NCI-H2107 (cell line): ENCODE measurements at places on chromosomes 1 and 21.

DNA sequence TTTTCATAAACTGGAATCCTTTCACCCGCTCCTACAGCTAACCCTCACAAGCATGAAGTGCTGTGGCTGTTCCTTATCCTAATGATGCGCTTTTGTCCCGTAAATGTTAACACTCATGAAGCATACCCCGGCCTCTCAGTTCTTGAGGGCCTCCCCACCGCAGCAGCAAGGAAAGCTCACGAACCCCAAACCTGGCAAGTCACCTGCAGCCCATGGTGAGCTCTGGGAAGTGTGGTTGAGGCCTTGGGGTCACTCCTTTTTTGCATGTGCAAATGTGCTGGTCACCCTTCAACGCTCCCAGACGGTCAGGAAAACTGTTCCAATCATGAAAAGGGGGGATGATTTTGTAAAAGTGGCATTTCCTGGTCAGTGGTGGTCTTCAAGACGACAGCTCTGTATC, 124.6 kb downstream of the PRDM2 start:
- DNase-seq: no peak

DNA sequence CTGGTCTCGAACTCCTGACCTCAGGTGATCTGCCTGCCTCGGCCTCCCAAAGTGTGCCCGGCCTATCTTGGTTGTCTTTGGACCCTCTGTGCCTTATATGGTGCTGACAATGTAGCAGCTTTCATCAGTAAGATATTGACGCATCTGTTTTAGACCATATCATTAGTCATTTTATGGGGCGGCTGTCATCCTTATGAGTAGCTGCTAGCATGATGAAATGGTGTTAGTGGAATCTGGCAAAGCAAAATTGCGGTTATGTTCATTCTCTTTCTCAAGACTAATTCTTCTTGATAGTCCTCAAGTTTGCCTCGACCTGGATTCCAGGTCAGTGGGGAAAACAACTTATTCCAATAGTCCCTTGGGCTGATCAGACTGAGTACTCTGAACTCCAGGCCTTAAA, 199.9 kb downstream of the PRDM2 start:
- DNase-seq: no peak

DNA sequence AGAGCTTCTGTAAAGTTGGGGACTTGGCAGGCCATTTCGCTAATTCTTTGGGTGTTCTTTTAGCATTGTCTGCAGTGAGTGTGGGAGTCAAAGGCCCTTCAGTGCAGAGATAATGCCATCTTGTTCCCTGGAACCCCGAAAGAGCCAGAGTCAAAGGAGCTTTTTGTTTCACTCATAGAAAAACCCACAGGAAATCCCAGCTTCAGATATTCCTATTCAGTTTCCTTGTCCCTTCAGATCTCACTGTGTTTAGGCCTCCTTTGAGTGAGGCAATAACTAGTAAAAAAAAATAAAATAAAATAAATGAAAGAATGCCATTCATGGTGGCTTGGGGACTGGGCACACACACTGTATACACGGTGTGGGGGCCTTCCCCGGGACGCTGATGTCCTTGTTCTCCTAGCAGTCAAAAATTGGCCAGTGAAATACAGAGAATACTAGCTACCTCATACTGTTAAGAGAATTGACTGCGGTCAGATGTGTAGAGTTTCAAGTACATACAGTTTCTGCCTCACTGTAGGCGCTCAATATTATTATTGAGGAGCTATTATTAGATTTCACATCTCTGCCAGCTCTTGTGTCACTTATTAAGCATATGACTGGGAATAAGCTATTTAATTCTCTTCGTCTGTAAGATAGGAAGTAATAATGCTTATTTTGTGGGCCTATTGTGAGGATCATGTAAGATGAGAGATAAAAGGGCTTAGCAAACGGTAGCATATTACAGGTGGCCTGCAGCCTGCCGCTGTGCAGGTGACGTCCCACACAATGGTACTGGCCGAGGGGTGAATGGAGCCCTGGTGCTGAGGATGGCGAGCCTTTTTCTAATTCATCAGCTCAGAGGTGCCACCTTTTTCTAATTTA, 16.7 kb downstream of the DISC1 start:
- DNase-seq: peak; percentile 57

- no peak for DNase-seq
These were observed 45.2 kb downstream of the EDN2 start for GRCh38 chr1:41439234-41439633.

- DNase-seq: no peak
These were observed 32.3 kb downstream of the TBX19 start for GRCh38 chr1:168312718-168313604.

DNA sequence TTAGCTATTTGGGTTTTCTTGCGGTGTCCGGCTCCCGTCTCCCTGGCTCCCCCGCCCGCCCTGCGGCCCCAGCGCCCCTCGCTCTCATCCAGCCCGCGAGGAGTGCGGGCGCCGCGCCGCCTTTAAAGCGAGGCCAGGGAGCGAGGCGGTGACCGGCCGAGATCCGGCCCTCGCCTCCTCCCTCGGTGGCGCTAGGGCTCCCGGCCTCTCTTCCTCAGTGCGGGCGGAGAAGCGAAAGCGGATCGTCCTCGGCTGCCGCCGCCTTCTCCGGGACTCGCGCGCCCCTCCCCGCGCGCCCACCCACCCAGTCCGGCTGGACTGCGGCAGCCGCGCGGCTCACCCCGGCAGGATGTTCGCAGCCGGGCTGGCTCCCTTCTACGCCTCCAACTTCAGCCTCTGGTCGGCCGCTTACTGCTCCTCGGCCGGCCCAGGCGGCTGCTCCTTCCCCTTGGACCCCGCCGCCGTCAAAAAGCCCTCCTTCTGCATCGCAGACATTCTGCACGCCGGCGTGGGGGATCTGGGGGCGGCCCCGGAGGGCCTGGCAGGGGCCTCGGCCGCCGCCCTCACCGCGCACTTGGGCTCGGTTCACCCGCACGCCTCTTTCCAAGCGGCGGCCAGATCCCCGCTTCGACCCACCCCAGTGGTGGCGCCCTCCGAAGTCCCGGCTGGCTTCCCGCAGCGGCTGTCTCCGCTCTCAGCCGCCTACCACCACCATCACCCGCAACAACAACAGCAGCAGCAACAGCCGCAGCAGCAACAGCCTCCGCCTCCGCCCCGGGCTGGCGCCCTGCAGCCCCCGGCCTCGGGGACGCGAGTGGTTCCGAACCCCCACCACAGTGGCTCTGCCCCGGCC, 492 bp downstream of the HLX start:
- peak; percentile 19 for DNase-seq

DNA sequence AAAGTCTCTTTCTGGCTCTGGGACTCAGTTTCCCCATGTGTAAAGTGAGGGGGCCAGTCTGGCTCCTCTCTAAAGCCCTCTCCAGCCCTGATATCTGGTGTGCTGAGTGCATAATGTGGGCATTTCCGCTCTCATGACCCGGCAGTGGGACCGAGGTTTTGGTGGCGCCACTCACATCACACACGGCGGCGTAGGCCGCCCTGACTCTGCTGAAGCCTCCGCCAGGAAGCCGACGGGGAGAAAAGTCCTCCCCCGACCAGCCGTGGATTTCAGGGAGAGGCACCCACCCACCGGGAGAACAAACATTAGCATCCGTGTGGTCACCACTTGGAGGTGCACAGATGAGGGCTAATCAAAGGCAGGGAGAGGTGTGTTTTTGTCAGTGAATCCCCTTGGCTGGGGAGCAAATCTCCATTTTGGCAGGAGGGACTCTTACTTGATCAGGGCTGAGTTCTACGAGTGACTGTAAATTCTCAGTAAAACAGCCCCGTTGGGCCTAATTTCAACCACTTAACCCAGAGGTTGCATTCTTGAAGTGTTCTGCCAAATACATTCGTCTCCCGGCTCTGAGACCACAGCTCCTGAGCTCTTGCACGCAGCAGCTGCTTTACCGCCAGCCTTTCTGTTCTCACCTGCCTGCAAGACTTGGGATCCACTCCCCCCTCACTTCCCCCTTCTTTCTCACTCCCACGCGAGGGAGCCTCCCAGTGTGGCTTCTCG, 118.2 kb downstream of the FOXD2 start:
- no peak for DNase-seq

- DNase-seq: no peak
These were observed at the start of gene HDGF for GRCh38 chr1:156751451-156751756. TSS of gene HDGF (minus strand) at chr1:156751675. CDS start at chr1:156751429, 246 bp downstream.

- DNase-seq: no peak
These were observed 7.3 kb downstream of the C1orf174 start for GRCh38 chr1:3892748-3893147.

- peak; percentile 40 for DNase-seq
These were observed 15.6 kb upstream of the SRP9 start for GRCh38 chr1:225762002-225762441.

GRCh38 chr1:193264313-193265065, 78.1 kb upstream of the B3GALT2 start:
- DNase-seq: no peak

GRCh38 chr21:25733859-25734653, 648 bp downstream of the ATP5PF start:
- no peak for DNase-seq

GRCh38 chr1:94746635-94747525, 73.3 kb upstream of the SLC44A3 start:
- no peak for DNase-seq

GRCh38 chr21:45974073-45975019, 7.2 kb upstream of the COL6A1 start:
- no peak for DNase-seq

DNA sequence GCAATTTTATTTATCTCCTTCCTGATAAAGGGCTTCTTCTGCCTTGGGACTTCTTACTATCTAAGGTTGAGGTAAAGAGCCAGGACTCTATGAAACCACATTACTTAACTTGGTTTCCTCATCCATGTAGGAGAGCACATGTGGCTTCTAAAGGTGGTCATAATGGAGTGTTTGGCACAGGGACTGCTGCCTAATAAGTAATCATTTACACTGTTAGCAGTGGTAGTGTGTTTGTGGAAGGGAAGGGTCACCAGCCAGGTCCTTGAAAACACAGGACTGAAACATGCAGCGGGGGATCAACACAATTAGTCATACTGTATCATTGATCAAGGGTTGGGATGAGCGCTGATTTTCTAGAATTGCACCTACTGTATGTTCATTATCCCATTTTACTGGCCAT, 59.6 kb downstream of the UCK2 start:
- DNase-seq: no peak

- DNase-seq: no peak
These were observed 1342.2 kb downstream of the PLA2G4A start for GRCh38 chr1:188170935-188171334.

DNA sequence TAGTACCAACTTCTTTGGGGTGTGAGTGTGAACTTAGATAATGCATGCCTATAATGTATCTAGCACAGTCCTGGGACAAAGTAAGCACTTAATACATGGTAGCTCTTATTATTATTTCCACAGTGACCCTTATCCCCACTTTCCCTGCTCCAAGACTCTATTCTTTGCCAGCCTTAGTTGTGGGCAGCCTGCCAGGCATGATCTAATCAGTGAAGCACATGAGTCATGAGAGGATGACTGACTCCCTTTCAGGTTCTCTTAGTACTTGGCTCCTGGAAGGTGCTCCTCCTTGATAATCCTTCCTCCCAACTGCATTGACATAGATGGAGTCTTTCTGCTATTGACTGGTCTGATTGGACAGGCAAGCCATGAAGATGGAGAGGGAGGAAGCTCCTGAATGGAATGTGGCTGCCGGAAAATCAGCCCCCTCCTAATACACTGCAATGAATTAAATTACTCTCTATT, 17.4 kb upstream of the GNG12 start:
- DNase-seq: no peak

DNA sequence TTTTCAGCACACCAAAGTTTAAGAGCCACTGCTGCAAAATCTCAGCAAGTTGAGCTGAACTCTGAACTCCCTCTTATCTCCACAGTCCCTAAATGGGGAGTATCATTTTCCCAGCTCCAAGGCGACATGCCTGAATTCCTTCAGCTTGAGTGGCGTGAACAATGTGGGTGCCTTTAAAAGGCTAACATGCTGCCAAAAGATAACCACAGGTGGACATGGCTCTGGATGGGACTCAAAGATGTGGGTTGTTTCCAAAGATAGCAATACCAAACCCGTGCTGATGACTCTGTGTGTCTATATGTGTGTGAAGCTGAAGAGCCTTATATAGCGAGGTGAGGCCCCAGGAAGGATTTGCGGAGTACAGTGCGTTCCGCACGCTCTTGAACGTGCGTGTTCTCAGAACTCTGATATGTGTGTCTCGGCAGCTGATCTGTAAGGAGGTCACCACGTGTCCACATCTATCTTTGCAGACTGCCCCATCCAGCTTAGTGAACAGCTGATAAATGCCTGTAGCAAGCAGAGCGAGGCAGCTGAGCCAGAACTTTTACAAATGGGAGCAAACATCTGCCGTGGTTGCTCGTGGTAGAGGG, 189.2 kb downstream of the DYRK1A start:
- no peak for DNase-seq

DNA sequence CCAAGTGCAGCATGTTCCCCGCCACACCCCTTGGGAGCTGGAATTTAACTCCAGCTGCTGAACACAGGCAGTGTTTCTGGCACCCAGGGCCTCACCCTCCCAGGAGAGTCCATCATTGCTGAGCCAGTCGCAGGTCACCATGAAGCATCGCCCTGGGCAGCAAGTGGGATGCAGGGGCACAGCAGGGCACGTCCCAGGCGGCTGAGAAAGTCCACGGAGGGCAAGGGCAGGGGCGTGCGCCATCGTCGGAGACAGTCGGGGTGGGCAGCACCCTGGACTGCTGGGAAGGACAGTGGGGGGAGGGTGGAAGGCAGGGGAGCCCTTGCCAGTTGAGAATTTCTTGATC, 69.2 kb upstream of the PDE9A start:
- DNase-seq: no peak

- no peak for DNase-seq
These were observed 172.6 kb upstream of the HMCN1 start for GRCh38 chr1:185561629-185562028.

- DNase-seq: no peak
These were observed 18.3 kb downstream of the INTS3 start for GRCh38 chr1:153746174-153746573.

DNA sequence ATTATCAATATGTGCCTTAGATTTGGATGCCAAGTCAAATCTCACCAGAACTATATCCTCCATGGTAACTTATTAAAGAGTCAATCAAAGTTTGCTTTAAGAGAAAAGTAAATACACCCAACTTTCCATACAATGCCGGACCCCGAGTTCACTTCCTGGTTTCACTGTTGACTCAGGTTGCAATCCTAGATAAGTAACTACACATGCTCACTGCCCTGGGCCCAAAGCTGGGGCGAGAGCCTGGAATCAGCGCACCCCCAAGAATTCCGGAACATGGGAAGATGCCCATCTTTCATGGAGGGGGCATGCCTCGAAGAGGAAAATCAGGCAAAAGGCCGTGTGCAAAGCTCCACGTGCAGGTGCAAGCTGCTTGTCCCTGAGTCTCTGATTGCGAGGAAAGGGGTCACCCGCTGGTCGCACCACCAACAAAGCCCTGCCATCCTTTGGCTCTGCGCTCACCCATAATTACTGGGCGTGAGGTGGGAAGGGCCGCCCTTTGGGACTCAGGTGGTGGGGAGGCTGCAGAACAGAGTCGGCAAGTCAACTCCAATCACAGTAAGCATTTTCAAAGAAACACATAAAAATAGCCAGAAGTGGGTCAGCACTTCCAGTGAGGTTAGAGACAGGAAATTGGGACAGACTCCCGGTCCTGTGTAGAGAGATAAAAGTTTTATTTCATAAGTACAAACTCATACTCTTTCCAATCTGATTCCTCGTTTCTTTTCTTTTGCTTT, 167.7 kb downstream of the TOMM20 start:
- DNase-seq: no peak
